ENCODE measurements at places on chromosomes 13 and 19.

GRCh38 chr13:46901721-46902120 is 4.9 kb upstream of the HTR2A start:
- DNase-seq = no peak

DNA sequence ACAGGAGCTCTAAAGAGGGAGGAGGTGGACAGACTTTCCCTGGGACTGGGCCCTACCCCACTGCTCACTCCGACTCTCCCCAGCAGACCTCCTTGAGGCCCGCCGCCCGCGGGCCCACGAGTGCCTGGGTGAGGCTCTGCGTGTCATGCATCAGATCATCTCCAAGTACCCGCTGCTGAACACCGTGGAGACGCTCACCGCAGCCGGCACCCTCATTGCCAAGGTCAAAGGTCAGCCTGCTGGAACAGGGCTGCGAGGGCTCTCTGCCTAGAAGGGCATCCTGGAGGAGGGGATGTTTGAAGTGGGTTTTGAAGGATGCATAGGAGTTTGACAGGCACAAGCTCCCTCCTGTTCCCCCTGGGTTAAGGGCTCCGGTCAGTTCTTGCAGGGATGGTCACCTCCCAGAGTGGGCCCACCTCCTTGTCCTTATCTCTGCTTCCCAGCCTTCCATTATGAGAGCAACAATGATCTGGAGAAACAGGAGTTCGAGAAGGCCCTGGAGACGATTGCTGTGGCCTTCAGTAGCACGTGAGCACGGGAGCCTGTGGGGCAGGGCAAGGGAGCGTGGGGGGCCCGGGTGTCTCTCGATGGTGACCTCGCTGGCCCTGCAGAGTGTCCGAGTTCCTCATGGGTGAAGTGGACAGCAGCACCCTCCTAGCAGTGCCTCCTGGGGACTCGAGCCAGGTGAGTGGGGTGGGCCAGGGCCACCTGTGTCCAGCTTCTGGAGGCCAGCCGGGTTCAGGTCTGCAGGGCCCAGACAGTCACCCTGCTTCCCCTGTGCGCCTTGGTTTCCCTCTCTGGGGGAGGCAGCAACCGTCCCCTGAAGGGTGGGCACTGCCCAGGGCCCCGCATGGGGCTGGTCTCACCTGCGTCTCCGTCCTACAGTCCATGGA is 6.3 kb downstream of the ARHGAP45 start:
- DNase-seq = no peak

- no peak for DNase-seq
Measured at GRCh38 chr13:95035311-95036109, 265.7 kb downstream of the ABCC4 start.

DNA sequence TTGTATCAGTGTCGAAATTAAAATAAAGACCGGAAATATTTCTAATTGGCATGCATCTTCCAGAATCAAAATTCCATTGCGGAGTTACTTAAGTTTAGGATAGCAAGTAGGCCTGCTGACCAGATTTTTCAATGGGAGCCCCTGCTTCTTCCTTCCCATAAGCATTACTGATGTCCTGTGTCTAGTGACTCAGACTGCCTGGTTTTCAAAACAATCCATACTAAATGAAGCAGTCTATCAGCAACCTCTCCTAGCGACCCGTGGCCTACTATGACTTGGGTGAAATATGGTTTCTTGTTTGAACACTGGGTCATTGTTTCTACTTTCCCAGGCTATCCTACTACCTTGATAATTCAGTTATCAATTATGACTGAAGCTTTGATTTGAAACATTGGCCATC is 571.6 kb downstream of the TBC1D4 start:
- no peak for DNase-seq

DNA sequence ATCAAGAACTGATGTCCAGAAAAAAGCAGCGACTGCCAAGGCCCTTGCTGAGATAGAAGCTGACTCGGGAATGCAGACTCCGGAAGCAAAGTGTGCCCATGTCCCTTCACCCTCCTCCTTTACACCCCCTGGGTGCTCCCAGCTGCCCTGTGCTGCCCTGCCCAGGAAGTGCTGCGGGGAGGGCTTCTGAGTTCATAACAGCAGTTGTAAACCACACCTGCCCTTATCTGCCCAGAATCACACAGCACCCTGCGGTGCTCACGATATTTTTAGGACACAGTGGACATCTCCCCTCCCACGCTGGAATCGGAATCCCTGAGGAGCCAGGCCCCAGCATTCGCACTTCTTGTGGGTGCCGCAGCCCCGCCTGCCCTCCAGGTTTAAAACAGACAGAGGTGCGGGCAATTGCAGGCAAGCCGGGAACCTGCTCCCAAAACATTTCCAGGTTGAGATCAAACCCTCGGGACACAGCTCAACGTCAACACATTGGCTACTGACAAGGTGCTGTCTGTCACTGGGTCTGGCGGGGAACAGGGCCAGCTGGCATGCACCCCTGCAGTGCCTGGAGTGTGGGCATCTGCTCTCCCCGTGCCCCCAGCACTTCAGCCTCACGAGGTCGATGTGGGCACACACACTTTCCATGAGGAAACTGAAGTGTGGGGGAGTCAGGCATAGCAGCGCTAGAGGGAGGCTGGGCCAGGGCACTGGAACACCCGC is 36.8 kb downstream of the RAB20 start:
- DNase-seq = no peak

GRCh38 chr19:16156904-16157303 is 13.4 kb downstream of the HSH2D start:
- no peak for DNase-seq

GRCh38 chr19:55346725-55347441 is 7.2 kb downstream of the KMT5C start:
- no peak for DNase-seq

GRCh38 chr19:45567609-45568008 is 17.0 kb downstream of the OPA3 start:
- DNase-seq = no peak

DNA sequence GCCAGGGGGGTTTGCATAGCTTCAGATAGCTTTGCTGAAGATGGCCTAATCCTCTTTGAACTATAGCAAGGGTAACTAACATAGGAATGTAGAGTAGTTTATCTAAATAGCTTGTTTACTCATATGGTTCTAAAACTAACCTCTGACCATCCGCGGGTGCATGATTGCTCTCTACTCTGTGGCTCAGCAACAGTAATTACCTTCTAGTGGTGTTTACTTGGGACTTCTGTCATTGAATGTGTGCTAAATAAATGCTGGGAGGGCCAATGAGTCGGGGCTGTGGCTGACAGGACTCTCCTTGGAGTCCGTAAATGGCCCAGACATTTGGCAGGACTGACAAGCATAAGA is 1461.9 kb downstream of the UQCRFS1 start:
- no peak for DNase-seq

DNA sequence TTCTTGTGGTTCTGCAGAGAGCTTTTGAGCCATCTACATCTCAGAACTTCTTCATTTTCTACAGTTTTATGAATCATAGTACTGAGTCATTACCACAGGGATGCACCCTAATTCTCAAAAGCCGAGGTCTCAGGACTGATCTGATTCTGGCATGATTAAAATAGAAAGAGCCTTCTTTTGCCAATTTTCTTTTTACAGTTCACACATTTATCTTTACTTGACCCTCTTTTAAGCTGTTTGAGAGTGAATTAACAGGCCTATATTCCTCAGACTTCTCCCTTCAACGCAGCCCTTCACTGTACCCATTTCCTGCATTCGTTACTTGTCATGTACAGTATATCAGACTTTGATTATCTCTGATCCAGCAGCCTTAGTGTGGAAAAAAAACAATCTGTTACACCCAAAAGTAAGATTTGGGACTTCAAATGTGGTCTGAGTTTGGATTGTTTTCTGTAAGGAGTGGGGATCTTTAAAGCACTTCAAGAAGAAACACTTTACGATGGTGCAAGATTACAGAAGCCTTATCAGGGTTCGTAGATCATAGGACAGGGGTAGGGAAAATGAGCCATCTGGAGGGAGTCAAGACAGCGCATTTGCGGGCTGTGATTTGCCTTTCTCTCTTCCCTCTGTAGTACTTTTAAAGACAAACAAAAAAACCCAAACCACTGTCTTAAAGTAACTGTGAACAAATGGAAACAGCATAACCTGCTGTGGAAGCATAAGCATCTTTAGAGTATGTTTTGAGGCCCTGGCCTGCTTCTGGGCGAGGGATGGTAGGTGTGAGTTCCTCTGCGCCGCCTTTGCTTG is 15.3 kb upstream of the GPR183 start:
- peak; percentile 59 for DNase-seq

DNA sequence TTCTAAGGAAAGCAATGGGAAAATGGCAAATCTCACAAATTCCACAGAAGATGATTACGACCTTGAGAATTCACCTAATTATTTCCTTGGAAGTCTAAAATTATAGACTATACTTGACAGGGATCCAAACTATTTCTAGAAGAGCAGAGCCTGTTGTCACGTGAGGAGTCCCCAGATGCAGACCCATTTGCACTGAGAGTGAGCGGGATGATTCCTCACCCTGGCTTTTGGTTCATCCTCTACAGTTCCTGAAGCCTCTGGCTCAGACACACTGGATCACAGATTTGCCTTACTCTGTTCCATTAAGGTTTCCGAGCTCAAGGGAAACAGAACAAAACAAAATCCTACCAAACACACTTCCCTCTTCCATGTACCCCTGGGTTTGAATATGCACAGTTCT is 23.0 kb upstream of the CYSLTR2 start:
- DNase-seq = no peak

- no peak for DNase-seq
Measured at GRCh38 chr19:33394006-33394722, 20.7 kb downstream of the CEBPG start.

GRCh38 chr19:291561-292280 is 518 bp upstream of the PLPP2 start:
- DNase-seq = no peak

- DNase-seq = no peak
Measured at GRCh38 chr19:678791-679388, 2.7 kb downstream of the FSTL3 start.

DNA sequence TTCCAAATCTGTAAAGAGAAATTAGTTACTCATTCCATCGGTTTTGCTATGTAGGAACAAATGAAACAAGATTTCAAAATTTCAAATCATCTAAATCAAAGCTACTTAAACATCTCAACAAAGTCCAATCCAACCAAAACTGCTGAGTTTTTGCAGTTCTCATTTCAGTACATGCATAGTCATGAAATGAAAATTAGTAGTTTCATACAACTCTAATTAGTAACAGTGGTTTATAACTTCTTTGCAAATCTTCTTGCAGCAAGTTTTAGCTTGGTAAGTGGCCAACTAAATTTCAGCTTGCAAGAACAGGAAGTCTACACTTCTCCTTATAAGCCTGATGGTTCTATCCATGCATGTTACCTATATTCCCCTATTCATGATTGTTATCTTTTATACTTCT is 75.6 kb downstream of the SPRY2 start:
- no peak for DNase-seq

DNA sequence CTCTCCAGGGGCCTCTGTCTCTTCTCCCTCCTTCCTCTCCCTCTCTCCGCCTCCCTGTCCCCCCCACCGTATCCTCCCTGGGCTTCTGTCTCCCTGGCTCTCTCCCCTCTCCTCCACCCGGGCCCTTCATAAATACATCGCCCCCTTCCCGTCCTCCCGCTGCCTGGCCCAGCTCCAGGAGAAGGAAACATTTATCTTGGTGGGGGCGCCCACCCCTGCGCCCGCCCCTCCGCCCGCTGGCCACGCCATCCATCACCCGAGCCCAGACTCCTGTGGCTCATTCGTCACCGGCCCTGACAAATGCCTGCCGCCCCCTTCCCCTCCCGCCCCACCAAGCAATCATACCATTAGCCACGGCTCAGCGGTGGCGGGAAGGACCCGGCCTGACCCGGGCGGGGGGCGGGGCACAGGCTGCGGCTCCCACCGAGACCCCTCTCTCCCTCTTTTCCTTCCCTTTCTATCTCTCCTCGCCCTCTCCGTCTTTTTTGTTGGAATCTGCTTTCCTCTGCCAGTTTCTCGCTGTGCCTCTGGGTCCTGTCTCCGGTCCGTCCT is 2.6 kb upstream of the MEIS3 start:
- no peak for DNase-seq

- no peak for DNase-seq
Measured at GRCh38 chr19:54696117-54696548, 28.1 kb upstream of the KIR3DL3 start.

DNA sequence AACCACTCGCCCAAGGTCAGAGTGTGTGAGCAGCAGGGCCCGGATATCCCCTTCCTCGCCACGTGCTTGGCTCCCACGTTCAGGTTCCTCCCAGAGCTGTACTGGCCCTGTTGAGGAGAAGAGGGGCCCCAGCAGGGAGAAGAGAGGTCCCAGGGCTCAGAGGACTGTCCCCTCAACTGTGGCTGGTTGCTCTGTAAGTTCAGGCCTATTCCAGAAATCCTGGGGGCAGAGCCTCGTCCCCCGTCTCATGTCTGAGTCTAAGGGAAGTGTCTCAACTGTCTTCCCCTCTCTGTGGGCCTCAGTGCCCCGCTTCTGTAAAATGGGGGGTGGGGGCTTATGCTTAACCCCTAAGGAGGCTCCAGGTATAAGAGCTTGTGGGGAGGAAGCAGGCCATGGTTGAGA is 3.9 kb downstream of the PPP5C start:
- peak; percentile 60 for DNase-seq

- DNase-seq = no peak
Measured at GRCh38 chr19:447816-448560, 12.8 kb downstream of the SHC2 start.

DNA sequence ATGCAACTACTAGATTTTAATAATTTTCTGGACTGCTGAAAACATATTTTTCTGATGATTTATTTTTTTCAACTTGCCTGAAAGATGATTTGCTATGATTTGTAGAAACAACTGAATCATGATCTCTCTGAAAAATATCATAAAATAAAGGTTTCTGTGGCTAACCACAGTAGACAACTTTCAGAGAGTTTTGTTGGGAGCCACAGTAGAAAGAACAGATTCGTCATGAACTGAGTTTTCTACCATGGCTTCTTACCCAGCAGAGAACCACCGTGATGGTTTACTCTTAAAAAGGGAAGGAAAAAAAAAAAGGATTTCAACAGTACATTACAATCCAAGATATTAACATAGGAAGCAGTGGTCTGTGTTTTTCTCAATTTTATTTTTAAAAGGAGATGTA is 18.0 kb downstream of the ZAR1L start:
- no peak for DNase-seq

- DNase-seq = no peak
Measured at GRCh38 chr13:93862259-93862658, 617.2 kb downstream of the DCT start.

- no peak for DNase-seq
Measured at GRCh38 chr13:110662777-110663443, 43.0 kb downstream of the CARS2 start.

DNA sequence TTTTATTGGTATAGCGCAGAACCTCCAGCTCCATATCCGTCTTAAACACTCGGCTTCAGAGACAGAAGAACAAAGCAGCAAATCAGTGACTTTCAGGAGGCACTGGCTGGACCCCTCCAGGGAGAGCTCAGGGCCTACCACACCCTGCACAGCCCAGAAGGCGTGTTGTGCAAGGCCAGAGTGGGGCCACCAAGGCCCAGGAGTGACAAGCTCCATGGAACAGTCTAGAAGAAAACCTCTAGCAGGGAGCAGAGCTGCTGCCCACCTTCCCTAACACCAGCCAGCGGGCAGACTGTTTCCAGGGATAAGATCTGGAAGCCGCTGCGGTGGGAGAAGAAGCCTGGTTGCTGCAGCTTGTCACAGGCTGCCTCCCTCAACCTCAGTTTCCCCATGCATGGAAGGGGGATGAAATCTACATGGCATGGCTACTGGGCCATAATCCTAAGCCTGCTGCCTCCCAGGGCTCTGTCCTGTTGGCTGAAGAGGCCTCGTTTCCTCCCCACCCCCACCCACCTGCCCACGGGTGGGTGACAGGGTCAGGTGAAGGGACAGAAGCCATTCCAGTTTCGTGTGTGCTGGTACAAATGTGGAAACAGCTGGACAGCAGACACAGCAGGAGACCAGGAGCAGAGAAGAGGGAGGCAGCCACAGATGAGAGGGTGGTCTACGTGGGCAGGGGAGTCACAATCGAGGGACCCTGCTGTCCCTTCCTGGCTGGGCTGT is 57.4 kb downstream of the PEPD start:
- no peak for DNase-seq
